Stimulated activated CD8-positive, alpha-beta memory T cell treated with anti-CD3 and anti-CD28 coated beads, Interleukin-2, amount 100 ng/mL, for 1 hour (primary cell): ENCODE measurements at places on chromosomes 11 and 22.

- DNase-seq = no peak
Measured at GRCh38 chr11:132792341-132793140, 739.8 kb downstream of the OPCML start.

DNA sequence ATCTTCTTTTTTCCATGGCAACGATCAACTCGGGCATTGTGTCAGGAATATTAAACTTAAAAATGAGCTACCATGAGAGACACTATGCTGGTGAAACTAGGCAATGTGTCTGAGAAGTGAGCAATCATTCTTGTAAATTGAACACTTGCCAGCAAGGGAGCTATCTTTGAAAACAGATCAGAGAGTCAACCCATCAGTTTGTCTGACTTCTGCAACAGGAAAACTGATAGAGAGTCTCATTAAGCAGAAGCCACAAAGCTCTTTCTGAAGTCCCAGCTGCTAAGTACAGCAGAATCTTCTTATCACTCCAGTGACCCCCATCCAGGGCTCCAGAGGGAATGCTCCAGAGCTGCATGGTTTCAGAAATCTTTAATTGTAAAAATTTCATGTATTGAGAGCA, 114.7 kb downstream of the MSANTD4 start:
- DNase-seq = no peak

GRCh38 chr11:7571640-7572000, 57.8 kb downstream of the PPFIBP2 start:
- no peak for DNase-seq

DNA sequence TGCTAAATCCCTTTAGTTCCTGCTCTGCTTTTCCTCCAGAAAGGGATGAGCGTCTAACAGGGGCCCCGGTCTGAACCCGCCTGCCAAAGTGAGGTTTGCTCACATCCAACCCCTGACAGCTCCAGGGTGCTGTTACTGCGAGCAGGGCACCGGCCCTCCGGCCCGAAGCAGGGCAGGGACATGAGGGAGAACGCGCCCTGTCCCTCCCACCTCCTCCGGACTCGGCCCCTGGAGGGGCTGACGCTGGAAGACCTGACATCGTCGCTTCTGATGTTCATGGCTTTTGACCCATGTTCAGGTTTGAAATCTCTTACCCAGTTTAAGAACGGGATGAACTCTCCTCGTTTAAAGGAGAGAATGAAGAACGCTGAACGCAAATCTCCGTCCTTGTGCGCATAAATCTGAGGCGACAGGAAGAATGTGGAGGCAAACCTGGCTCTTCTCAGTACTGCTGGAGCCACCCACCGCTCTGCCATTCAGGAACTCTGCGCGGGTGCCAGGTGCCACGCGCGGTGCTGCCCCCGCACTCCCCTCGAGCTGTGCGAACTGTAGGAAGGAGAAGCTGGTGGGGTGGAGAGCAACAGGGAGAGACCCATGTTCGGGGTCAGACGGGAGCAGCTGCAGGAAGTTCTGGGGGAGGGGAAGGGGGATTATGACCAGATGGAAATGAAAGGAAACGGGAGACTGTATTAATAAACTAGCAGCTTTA, 826 bp upstream of the EEF1G start:
- no peak for DNase-seq

GRCh38 chr22:24133187-24133965, 47.9 kb upstream of the SUSD2 start:
- DNase-seq = no peak

DNA sequence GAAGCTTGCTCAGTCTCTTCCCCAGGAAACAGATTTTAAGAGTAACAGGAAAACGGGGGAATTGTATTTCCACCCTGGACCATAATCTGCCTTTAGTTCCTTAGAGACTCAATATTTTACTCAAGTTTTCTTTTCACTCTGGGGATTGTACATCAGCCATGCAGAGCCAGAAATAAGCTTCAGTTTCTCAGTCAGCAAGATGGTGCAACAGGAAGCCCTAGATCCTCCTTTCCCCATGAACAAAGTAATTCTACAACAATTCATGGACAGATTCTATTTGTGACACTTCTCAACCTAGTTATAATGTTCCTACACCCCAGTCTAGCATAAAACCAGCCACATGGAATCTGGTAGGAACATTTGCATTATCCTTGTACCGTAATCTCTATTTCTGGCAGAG, 24.7 kb downstream of the OR8B2 start:
- no peak for DNase-seq

- DNase-seq = no peak
Measured at GRCh38 chr11:34431979-34432378, 6.8 kb upstream of the CAT start.

GRCh38 chr22:29658176-29658575, 54.7 kb downstream of the NF2 start:
- no peak for DNase-seq

DNA sequence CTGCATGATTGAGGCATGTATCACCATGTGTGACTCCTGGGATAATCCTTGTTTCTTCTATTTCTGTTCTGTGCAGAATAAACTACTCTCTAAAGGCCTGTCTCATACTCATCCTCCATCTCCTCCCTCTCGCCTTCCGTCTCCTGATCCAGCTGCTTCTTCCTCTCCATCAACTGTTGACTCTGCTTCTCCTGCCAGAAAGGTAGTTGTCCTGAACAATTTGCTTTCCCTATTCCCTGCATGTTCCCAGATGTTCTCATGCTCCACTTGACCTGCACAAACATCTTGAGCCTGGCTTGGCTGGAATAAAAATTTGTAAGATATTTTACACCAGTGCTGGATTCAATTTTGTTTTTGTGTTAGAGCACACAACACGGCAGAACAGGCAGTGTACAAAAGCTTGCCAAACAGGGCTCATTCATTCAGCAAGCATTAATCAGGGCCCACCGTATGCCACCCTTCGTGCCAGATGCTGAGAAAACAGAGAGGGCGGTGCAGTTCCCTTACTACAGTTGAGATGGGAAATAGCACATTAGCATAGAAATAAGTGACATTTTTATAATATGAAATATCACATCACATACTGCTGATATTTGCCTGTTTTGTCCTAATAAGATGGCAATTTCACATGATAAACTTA, 133.3 kb upstream of the PARVA start:
- no peak for DNase-seq

GRCh38 chr22:44193535-44193891, 12.8 kb downstream of the PARVG start:
- DNase-seq = no peak

- DNase-seq = no peak
Measured at GRCh38 chr22:23313791-23314567, 133.7 kb downstream of the BCR start.

DNA sequence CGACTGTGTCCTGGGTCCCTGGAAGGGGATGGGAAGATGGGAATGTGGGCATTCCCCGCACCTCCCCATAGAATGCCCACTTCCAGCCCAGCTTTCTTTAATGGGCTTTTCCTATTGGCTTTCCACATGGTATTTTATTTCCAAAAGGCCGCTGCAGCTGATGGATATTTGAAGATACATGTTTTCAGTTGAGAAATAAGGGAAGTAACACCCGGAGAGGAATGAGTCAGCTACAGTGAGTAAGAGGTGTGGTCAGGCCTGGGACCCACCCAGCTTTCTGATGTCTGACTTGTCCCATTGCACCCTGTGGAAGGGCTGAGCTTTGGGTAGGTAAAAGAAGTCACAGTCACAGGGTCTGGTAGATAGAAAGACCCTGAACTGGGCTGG, 476.9 kb downstream of the MIAT start:
- DNase-seq = no peak

GRCh38 chr22:48382197-48382596, 1445.5 kb downstream of the BRD1 start:
- DNase-seq = no peak

DNA sequence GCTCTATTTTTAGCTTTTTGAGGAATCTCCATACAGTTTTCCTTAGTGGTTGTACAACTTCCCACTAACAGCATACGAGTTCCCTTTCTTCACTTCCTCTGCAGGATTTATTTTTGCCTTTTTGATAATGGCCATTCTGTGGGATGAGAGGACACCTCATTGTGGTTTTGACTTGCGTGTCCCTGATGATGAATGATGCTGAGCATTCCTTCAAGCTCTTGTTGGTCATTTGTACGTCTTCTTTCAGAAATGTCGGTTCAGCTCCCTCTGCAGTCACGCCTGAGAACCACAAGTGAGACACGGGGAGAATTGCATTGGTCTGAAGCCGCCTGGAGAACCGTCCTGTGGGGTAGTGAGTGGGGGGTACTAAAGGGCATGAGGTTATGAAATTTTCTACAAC, 2.0 kb upstream of the KRTAP5-10 start:
- no peak for DNase-seq

GRCh38 chr11:125111001-125111342, 454 bp downstream of the TMEM218 start:
- no peak for DNase-seq

- DNase-seq = no peak
Measured at GRCh38 chr11:44398266-44399030, 88.5 kb upstream of the ALX4 start.

DNA sequence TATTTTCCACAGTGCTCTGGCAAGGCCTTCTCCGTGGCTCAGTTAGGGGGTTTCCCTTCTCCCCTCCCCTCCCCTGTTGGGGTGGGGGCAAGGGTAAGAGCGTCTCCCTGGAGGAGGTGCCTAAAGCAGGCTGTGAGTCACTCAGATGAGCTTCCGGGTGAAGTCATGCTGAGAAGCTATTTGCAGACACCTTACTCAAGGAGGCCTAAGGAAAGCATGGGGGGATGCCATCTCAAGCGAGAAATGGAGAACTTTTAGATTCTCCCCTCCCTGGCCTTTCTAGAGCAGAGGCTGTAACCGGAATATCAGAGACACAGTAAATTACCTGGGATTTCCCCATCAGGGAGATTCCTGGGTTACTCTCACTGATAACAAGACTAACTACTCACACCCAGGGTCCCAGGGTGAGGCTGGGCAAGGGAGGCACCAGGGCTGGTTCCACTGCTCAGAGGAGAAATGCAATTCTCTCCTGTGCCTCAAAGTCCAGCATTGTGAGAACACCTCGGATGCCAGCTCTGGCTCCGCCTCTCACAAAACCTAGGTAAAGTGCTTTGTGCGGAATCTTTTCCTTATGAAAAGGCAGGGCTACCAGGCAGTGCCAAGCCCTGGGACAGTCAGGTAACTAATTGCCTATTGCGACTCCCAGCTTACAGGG, 123.6 kb downstream of the ABTB2 start:
- peak; percentile 48 for DNase-seq

DNA sequence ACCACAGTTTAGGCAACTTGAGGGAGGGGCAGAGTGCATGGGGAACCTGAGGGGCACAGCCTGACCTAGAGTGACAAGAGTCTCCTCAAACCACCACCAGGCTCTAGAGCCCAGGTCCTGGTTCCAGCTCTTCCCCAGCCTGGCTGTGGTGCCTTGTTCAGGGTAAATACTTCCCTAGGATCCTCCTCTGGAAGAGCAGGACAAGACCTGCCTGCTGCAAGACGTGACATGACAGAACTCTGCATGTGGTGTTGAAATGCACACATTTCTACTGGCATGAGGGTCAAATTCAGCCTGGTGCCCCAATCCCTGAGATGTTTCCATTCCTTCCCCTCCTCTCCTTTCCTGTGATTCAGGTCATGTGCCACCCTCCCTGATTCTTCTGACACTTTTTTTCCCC, 3.3 kb downstream of the SEC14L2 start:
- no peak for DNase-seq

DNA sequence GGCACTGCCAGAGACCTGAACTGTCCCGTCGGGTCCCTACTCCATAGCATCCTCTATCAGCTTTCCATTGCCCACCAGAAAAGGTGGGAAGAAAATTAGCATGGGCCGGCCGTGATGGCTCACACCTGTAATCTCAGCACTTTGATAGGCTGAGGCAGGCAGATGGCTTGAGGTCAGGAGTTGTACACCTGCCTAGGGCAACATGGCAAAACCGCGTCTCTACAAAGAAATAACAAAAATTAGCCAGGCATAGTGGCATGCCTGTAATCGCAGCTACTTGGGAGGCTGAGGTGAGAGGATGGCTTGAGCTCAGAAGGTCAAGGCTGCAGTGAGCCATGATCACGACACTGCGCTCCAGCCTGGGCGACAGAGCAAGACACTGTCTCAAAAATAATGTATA, 3.5 kb downstream of the SLC25A18 start:
- no peak for DNase-seq

DNA sequence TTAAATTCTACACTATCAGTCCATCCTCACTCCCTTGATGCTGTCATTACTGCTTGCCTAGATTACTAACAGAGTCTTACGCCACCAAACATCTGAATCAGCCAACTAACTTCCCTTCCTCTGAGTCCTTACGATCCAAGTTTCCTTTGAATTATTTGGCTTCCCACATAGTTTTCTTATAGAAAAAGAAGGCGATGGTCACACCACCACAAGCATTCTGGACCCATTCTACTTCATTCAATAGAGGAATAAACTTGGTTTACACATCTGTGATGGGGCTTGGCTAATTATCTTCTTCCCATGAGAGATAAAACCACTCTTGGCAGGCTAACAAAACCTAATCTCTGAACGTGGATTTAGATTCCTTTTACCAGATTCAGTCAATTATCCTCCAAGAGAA, 35.0 kb downstream of the INTS4 start:
- DNase-seq = no peak

GRCh38 chr11:46290598-46291309, 13.3 kb downstream of the CREB3L1 start:
- DNase-seq = no peak

GRCh38 chr11:57568330-57568766, 876 bp upstream of the UBE2L6 start:
- DNase-seq = no peak

GRCh38 chr22:22877523-22878210, 9.9 kb upstream of the IGLL5 start:
- peak; percentile 66 for DNase-seq

DNA sequence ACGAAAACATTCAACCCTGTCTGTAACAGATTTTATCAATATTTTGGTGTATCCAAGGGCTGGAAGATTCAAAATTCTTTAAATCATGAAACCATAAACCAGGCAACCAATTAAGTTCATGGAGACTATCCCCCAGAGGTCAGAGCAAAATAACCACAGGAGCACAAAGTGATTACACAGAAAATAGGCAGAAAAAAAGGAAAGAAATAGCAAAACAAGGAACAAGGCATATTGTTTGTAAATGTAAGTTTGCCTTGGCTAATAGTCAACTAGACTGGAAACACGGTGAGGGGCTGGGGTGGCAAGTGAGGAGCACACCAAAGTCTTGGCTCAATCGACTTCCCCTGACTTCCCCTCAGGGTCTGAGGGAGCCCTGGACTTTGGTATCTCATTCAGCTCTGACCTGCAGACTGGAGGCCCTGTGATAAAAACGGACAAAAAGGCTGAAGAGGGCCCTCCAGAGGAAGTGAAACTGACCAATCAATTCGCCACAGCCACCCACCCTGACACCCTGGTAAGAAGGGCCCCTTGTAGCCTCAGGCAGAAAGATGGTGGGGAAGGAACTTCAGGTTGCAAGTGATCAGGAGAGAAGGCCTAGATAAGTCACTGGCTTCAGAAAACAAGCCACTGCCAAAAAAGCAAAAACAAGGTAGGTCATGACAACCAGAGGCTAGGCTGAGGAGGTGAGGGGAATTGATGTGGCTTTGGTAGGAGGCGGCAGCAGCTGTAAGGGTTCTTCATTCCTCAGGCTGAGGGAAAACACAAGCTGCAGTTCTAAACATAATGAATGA, 1.8 kb downstream of the SIK3 start:
- DNase-seq = no peak
